ENCODE measurements at places on chromosomes 6 and 20. TPM values are rescaled to one million over a fixed set of nuclear protein-coding genes. Genes with fewer than 3 reads are reported as not detected.

The CCN6 gene
- not detected for total RNA-seq

GRCh38 chr20:62405108-62405980, 1.7 kb downstream of the CABLES2 start:
- DNase-seq = peak; percentile 54

- peak; percentile 91 for DNase-seq
These were observed at the start of gene FOXC1 for GRCh38 chr6:1609648-1610496. FOXC1 (plus strand) TSS chr6:1609915; CDS start chr6:1610446, 531 bp downstream.

GRCh38 chr6:124479991-124480430, 482.2 kb upstream of the RNF217 start:
- DNase-seq = peak; percentile 20

DNA sequence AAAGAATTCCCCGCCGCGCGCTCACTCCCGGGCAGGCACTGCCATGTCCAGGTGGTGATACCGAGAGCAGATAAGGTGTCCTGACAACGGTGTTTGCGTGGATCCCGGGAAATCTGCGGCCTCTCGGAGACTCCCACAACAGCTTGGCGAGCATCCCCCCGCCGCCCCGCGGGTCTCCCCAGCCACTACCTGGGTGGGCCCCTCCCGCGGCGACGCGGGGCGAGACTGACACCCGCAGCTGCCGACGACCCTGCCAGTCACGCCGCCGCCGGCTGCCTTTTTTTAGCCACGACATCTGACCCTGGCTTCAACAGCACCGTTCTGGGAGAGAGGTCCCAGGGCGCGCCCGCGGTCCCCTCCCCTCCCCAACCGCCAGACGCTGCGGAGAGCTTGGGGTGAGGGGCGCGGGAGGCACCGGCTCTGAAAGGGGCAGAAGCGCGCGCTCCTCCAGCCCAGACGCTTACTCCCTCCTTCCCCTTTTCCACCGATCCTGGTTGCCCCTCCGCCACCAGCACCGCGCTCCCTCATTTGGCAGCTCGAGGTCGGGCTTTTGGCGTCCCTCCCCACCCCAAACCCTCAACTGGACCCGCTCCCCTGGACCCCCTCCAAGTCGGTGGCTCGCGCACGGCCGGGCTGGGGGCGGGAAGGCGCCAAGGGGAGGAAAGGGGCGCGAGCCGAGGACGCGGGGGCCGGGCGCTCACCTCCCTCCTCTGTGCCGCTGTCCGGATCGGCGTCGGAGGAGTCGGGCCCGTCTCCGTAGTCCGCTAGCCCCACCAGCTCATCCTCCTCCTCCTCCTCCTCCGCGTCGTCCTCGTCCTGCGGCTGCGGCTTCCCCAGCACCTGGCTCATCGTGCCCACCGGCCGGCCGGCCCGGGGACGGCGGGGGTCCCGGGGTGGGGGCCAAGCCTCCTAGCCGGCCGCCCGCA, 665 bp downstream of the RRAGD start:
- no peak for DNase-seq

GRCh38 chr20:24665741-24666191, 196.3 kb downstream of the SYNDIG1 start:
- no peak for DNase-seq

DNA sequence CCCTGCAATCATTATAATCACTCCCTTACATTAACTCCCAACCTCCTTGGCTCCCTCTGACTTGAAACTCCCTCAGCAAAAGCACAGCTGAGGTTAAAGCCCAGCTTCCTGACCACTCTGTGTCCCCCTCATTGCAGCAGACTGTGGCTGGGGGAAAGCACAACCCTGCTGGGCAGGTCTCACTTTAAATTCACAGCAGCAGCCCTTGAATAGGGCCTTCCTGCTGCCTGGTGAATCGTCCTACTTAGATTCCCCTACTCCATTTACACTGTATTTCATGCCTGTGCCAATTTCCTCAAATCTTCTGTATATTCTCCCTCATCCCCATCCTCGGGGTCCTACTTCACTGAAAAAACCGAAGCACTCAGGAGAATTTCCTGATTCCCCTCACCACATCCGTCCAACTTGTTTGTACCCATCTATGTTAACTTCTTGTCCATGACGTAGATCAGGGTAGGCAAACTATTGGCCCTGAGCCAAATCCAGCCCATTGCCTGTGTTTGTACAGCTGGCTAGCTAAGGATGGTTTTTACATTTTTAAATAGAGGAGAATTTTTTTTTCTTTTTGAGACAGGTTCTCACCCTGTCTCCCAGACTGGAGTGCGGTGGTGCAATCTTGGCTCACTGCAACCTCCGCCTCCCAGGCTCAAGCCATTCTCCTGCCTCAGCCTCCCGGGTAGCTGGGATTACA, 31.5 kb upstream of the GCM1 start:
- peak; percentile 65 for DNase-seq

GRCh38 chr20:38834868-38835267, 29.4 kb downstream of the PPP1R16B start:
- no peak for DNase-seq

- no peak for DNase-seq
These were observed 2.9 kb upstream of the MDFI start for GRCh38 chr6:41635365-41635764.

All from fibroblast of lung (primary cell).